ENCODE measurements at places on chromosomes 1 and 21. TPM values are rescaled to one million over a fixed set of nuclear protein-coding genes. Genes with fewer than 3 reads are reported as not detected.

DNA sequence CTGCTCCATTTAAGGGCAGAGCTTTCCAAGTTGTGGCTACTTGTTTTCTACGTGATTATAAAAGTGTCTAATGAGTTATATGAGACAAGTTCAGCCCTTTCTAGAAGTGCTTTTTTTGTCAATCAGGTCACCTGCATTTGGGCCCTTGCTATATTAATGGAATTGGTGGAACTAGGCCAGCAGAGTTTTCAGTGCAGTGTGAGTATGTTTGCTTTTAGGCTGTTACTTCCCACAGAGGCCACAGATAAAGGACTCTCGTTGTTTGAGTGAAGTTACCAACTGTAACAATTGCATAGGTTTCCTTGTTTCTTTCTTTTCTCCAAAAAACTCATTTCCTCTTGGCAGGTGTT lies 10.9 kb downstream of the SMAP2 start:
- no peak overlapping the region for H3K27ac ChIP-seq
- H3K36me3 ChIP-seq: no peaks in the 10 kb centered on the region
- no peaks in the 10 kb centered on the region for H3K27me3 ChIP-seq
- no peak for DNase-seq

DNA sequence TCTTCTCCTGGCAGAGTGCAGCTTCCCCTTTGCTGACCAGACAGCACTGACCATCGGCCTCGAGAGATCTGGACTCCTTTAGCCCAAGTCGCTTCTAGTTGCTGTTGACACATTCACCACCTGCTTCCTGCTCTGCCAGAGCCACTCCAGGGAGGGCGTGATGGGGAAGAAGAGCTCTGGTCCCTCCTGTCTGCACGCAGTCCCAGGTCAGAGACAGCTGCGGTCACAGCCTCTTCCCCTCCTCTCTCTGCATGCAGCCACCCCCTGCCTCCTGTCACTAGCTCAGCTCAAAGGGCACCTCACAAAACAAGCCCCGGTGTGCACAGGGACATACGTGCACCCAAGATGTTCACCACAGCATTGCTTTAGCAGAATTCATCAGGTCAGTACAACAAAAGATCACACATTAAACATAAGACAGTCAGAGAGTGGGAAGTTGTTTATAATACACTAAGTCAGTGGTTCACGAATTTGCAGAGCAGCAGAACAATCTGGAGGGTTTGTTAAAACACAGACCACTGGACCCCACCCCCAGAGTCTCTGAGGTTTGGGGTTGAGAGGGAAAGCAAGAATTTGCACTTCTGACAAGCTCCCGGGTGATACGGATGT lies 132.9 kb downstream of the SYF2 start:
- no peak overlapping the region for H3K27ac ChIP-seq
- no peaks in the 10 kb centered on the region for H3K4me1 ChIP-seq
- no peak overlapping the region for H3K4me3 ChIP-seq
- no peak for DNase-seq
- H3K36me3 ChIP-seq: no peaks in the 10 kb centered on the region

DNA sequence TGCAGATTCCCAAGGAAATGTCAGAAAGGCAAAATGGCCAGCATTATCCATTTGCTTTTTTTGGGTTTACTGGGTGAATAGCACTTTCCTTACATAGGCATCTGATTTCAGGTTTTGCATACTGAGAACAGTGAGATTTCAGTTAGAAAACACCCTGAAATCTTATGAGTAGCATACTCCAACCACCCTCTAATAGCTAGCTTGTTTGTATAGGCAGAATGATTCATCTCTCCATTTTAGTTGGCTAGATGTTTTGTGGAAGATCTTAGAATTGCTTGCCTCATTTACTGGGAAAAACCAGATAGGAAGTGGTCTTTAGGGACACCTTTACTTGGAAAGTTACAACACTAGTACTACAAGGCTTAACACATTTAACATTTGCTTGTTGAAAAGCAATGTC lies 10.4 kb downstream of the KYAT3 start:
- H3K36me3 ChIP-seq: peaks cover 46% of the 10 kb centered on the region
- DNase-seq: no peak
- no peaks in the 10 kb centered on the region for H3K4me1 ChIP-seq
- no peaks in the 10 kb centered on the region for H3K27me3 ChIP-seq

The DLGAP3 gene
- total RNA-seq: 7.3 TPM

The FCRL1 gene
- total RNA-seq: not detected

Data from H9 (cell line).